ENCODE measurements at places on chromosomes 3 and 15.

DNA sequence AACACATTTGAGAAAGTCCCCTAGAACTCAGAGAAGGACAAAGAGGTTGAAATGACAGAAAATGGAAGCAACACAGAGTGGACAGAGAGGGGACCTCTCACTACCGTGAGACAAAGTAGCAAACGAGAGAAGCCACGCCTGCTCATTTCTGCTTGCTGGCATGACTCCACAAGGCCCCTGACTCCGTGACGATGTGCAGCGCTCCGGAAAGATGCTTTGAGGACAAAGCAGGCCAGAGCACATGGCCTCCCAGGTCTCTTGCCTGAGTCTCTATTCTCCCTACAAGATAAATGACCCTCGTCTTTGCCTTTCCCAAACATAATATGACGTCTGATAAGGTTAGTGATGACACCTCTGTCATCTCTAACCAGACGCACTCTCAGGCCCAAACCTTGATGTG is 63.8 kb upstream of the CTSH start:
- DNase-seq, result no peak

DNA sequence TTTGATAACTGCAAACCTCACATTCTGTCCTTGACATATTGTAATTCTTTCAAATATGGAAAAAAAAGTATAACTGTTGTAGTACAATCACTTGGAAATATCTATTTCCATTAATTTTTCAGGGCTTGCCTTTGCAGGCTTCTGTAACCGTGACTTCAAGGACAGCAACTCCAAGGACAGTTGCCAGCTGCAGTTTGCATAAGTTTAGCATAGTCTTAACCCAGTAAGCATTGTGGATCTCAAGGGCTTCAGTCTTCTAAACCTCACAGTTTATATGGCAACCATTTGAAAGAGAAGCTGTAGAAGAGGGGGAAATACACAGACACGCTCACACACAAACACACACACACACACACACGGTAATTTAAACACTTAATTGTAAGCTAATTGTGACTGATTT is 112.8 kb upstream of the GPR149 start:
- no peak for DNase-seq

DNA sequence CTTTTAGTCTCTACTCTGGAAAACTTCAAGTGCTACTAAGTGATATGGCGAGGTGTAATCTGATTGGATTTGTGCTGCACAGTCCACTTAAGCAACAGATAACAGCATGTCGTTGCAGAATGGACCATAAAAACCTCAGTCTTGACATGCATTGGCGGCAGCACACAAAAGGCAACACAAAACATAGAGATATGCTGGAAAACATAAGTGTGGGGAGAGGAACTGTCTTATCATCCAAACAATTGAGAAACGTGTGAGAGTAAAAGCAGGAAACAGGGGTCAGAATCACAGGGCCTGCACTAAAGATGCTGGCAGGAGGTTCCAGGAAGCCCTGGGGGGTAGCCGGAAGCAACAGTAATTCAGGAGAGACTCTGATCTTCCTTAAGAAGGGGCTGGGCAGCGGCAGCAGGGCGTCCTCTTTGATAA is 82.1 kb downstream of the CGNL1 start:
- DNase-seq, result no peak

- DNase-seq, result no peak
These were observed 123.8 kb upstream of the DAZL start for GRCh38 chr3:16728770-16729745.

DNA sequence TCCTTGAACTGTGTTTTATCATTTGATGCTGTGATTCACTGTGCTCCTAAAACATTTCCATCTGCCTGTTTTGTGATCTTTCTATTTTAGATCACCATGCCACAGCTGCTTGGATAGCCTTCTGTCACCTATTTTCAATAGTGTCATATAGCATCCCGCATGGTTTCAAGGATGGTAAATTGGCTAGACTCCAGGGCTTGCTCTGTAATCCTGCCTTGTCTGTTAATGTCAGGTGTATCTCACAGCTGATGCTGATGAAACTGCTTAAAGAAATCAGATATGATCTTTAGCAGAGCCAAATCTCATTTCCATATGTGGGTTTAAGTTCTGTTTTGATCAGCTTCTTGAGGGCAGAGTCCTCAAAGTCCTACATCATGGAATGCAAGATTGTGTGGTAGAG is 182.2 kb downstream of the UBE2E2 start:
- no peak for DNase-seq

DNA sequence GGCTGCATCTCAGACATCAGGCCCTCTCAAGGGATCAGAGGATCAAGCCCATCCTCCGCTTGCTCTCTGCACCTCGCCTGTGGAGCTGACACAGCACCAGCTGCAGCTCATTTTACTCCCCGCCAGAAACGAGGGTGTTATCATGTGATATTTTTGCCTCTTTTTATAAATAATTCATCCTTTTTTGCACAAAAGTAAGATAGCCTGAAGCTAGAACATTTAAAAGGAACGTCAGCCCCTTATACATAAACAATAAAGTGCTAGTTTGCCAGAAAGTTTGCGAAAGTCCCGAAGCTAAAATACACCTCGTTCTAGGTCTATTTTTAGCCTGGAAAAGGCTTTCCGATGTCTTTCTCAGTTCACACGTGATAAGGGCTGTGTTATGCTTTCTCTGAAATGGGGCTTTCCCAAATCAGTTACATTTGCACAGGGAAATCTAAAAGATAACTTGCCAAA is 9.6 kb upstream of the FAM174B start:
- DNase-seq, result no peak

DNA sequence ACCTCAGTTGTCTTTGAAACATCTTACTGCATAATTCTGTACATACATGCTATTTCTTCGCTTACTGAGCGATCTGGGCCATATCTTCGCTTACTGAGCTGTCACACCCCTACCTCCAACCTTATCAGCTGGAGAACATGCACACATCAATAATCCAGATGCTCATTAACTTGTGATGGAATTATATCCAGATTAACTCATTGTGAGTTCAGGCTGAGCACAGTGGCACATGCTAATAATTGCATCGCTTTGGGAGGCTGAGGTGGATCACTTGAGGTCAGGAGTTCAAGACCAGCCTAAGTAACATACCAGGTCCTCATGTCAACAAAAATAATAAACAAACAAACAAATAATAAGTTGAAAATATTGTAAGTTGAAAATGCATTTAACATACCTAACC is 19.3 kb upstream of the ANXA2 start:
- no peak for DNase-seq

DNA sequence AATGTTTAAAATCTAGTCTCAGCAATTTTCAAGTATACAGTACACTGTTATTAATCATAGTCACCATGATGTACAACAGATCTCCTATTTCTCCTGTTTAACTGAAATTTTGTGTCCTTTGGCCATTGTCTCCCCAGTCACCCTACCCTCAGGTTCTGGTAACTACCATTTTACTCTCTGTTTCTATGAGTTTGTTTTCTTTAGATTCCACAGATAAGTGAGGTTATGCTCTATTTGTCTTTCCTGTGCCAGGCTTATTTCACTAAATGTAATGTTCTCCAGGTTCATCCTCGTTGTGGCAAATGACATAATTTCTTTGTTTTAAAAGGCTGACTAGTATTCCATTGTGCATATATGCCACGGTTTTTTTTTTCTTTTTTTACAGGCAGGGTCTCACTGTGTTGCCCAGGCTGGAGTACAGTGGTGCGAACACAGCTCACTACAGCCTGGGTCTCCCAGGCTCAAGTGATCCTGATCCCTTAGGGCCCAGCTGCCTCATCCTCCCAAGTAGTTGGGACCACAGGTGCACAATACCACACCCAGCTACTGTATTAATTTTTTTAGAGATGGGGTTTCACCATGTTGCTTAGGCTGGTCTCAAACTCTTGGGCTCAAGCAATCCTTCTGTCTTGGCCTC is 50.0 kb downstream of the RAB7A start:
- no peak for DNase-seq

- DNase-seq, result no peak
These were observed 43.0 kb downstream of the SLCO3A1 start for GRCh38 chr15:91896341-91897055.

GRCh38 chr3:60053526-60054265 is 1003.9 kb upstream of the CFAP20DC start:
- no peak for DNase-seq

- no peak for DNase-seq
These were observed 33.2 kb downstream of the OXNAD1 start for GRCh38 chr3:16297997-16298885.

DNA sequence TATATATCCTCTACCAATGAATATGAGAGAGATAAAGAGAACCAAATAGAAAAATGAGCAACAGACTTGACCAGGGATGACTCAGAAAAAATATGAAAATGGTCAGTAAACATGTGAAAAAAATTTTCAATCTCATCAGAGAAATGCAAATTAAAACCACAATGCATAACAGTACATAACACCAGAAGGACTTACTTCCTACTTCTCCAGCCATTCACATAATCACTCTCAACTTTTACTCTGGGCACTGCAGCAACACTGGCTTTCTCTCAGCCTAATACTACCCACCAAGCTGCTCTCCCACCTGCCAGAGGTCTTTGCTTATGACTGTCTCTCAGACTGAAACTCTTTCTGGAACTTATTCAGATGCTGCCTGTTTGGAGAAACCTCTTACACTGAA is 49.4 kb downstream of the DPH6 start:
- DNase-seq, result peak; percentile 20

DNA sequence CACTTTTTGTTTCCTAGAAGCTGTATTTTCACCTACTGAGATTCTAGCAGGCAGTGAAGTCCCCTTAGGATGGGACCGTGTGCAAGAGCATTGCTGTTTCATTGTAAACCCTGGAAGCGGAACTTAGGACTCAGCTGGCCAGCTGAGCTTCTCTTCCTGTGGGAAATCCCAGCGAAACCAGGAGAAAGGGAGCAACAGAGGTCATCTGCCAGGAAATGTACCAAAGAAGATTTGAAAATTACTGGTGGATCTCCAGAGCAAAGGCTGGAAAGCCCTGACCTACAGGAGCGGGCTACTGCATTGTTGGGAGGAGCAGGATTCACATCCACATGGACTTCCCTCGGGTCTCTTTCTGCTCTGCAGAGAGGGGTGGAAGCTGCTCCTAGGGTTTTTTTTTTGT is 7.6 kb upstream of the ADPRH start:
- no peak for DNase-seq

GRCh38 chr3:157408499-157409149 is 28.0 kb upstream of the PTX3 start:
- no peak for DNase-seq

DNA sequence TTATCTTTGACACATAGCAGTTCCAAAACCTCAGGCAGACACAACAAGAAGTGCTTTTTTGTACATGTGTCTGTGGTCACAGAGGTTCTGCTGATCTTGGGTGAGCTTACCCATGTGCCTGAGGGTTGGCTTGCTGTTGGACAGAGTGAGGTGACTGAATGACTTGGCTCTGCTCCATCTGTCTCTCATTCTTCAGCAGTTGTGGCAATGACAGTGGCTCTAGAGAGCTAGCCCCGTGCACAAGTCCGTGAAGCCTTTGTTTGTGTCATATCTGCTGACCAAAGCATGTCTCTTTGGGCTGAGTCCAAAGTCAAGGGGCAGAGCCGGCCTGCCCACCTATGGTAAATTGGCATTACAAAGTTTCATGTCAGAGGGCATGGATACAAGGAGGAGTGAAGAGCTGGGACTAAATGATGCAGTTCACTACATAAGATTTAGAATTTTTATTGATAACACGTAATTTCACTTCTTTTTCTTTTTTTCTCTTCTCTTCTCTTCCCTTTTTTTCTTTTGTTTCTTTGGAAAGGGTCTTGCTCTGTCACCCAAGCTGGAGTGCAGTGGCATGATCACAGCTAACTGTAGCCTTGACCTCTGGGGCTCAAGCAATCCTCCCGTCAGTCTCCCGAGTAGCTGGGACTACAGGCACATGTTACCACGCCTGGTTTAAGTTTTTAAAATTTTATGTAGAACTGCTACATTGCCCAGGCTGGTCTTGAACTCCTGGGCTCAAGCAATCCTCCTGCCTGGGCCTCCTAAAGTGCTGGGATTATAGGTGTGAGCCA is 77.9 kb downstream of the ITPR1 start:
- no peak for DNase-seq

DNA sequence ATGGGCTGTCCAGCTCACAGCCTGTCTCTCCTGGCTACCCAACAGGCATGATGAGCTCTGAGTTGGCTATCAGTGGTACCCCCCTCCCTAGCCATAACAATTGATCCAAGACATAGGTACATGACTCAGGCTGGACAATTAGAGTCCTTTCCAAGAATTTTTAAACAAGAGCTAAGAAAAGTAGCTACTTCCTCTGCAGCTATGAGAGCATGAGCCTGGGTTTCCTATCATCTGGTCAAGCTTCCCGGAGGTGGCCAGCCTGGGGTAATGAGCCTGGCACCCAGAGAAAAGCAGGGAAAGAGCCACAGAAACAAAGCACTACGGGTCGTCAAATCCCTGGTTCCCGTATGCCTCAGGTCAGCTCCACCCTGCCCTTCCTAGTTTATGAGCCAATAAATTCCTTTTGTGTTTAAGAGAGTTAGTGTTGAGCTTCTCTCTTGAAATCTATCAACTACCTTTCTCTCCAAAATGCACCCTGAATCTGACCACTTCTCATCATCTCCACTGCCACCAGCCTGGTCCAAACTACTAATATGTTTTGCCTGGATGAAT is 2.3 kb upstream of the SLC51B start:
- no peak for DNase-seq

DNA sequence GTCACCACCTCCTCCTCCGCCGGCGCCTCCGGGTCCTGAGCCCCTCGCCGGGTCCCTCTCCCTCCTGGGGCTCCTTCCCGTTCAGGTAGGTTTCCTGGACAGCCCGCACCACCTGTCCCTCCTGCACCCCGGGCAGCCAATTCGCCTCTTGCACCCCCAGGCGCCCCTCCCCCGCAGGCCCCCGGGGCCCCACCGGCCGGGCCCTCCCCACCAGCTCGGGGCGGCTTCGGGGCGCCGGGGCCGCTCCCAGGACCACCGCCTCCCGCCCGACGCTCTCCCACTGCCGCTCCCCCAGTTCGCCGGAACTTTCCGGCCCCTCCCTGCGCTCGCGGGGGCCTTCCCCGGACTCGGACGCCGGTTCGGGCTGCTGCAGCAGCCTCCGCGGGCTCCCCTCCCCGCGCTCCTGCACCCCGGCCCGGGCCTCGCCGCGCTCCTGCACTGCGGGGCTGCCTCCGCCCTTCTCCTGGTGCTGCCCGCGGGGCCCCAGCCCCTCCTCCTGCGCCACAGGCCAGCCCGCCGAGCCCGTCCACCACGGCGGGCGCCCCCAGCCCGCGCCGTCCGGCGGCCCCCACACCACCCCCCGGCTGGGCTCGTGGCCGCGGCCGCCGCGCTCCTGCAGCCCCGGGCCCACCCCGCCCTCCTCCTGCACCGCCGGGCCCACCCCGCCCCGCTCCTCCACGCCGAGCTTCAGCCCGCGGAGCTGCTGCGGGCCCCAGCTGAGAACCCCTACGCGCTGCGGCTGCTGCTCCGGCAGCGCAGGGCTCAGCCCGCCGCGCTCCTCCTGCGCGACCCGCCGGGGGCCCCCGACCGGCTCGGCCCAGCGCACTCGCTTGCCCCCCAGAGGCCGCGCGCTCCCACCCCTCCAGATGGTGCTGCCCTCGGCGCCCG is 587 bp upstream of the TNK2 start:
- DNase-seq, result peak; percentile 46

DNA sequence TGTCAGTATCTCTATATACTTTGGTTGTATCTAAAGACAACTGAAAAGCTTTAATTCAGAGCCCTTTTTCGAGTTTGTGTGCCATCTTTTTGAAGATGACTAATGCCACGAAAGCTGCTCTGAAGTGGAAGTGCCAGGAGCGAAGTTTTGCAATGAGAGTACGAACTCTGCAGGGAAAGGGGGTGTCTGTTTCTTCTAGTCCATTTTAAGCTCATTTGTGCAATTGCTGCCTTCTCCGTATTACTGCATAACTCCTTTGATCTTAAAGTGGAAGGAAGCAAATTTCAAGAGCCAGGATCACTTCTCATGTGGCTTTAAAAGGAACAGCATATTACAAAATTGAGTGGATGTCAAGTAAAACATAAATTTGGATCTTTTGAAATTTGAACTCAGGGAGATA is 245.3 kb downstream of the FEZF2 start:
- no peak for DNase-seq

Measured in GM10248 (cell line).